ENCODE measurements at places on chromosomes 12 and 14.

DNA sequence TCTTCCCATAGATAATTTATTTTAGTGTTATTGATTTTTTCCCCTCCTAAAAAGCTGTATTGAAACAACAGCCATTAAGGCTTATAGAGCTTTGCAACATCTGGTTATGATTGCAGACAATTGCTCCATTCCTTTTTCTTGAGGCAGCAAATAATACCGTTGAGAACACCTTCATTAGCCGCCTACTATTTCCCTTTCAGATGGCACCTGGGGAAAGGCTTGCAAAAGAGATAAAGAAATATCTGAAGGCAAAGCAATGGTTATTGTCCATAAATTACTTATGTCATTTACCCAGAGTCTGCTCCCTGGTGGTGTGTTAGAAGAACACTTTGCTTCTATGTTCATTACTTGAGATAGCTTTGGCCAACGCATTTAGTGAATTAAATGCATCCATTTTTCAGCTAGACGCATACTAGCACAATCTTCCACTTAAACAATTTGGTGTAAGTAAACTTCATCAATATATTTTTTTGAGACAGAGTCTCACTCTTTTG is 377.8 kb downstream of the KCNH5 start:
- no peak for DNase-seq

DNA sequence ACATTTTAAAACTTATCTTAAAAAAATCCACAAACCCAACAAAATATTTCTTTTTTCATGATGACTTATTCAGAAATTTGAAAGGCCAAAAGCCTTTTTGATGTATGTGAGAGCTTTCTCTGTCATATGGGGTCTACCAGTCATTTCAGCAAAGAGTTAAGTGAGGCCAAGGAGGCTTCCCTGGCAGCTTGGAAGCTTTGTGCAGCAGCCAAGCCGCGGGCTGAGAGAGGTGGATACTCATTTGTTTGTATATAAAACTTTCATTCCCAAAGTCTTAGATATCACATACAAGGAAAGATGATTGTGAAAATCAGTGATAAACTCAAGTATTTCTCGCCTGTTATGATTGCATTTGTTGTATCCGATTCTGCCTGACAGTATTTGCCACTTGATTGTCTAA is 48.5 kb upstream of the RNU6-8 start:
- DNase-seq: no peak

DNA sequence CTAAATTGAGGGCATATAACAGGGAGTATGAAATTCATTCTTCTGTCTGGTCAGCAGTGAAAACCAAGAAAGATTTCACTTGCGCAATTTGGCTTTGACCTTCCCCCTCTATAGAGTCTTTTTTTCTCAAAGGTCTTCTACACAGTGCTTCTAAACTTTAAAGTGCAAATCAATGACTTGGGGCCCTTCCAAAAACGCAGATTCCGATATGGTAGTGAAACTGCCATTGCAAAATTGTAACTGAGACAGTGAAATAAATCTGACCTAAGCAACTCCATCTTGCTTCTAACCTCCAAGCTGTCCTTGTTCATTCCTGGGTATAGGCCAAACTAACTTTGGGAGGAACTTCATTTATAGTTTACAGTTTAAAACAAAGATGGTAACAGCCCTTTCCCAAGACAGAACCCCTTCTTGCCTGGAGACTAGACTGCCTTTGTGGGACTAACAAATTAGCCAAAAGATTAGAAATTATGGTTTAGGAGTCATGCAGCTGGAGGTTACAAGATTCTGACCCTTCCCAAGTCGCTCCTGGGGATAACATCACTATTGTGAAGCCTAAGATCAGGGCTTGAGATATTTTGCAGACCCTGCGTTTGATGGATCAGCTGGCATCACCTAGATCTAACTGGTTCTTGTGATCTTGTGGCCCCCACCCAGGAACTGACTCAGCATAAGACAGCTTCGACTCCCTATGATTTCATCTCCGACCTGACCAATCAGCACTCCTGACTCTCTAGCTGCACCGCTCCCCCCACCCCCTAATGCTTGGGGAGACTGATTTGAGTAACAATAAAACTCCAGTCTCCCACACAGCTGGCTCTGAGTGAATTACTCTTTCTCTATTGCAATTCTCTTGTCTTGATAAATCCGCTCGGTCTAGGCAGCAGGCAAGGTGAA is 5.0 kb downstream of the SLC25A21 start:
- no peak for DNase-seq

DNA sequence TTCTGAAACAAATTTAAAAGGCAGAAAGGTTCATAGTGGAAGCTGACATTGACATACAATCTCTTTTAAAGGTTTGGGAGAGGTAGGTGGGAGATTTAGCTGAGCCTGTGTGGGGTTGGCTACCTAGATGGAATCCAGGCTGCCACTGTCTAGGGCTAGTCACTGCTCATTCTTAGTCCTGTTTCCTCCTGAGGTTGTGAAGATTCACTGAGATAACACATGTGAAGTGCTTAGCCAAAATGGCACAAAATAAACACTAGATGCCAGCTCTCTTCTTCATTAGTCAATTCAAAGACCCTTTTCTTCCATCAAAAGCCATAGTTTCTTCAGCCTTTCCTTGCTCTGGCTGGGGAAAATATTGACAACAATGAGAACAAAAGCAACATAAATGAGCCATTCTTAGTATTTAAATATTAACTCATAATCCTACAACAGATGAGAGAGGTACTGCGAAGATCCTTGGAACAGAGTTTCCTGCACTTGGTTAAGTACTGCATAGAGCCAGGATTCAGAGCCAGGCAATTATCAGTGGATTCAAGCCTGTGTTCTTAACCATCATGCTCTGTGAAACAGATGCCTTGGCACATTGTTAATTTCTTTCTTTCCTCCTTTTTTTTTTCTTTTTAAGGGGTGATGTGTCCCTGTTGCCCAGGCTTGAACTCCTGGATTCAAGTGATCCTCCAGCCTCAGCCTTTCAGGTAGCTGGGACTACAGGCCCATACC is 3.5 kb downstream of the MYF6 start:
- no peak for DNase-seq

DNA sequence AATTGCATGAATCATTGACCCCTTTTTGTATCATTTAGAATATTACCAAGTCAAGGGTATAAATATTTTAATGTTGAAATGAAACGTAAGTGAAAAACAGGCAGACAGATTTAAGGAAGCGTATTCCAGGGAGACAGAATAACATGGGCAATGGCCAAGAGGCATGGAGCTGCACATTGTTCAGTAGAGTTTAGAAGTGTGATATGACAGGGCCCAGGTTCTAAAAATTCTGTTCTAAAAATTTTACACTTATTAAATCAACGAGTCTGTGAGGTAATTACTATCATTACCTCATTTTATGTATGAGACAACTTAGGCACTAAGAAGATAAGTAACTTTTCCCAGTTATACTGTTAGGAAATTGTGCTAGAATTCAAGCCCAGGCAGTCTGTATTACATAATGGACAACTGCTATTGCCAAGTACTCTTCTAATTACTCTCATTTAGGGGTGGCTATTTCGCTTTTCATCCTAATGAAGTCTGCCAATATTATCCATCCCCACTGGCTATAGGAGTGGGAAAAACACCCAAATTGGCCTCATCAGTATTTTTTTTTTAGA is 103.2 kb upstream of the NAV3 start:
- DNase-seq: no peak

Measured in nephron progenitor cell (in vitro differentiated cells).